ENCODE measurements at places on chromosomes 1 and 21.

GRCh38 chr21:37828556-37828955 lies 87.7 kb downstream of the KCNJ6 start:
- no peak for DNase-seq

DNA sequence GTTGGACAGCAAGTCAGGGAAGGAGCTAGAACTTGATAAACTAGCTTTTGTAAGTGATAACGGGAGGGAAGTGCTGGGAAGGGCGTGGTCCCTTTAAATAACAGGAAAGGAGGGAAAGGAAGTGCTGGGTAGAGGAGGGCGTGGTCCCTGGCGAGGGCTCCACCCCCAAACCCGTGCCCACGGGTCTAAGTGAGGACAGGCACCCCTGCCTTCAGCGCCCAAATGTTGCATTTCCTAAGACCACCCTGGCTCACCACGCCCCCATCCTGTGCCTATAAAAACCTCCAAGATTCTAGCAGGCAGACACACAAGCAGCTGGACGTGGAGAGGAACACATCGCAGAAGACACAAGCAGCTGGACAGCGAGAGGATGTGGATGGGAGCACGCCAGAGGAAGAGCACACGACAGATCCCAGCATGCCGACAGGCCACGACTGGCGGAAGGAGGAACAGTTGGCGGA lies 58.5 kb downstream of the PALMD start:
- no peak for DNase-seq

GRCh38 chr1:154551474-154551873 lies 7.0 kb downstream of the UBE2Q1 start:
- DNase-seq: no peak

- no peak for DNase-seq
Observed at GRCh38 chr1:200180821-200181220, 153.3 kb downstream of the NR5A2 start.

- no peak for DNase-seq
Observed at GRCh38 chr1:10108134-10108663, 75.4 kb downstream of the UBE4B start.

DNA sequence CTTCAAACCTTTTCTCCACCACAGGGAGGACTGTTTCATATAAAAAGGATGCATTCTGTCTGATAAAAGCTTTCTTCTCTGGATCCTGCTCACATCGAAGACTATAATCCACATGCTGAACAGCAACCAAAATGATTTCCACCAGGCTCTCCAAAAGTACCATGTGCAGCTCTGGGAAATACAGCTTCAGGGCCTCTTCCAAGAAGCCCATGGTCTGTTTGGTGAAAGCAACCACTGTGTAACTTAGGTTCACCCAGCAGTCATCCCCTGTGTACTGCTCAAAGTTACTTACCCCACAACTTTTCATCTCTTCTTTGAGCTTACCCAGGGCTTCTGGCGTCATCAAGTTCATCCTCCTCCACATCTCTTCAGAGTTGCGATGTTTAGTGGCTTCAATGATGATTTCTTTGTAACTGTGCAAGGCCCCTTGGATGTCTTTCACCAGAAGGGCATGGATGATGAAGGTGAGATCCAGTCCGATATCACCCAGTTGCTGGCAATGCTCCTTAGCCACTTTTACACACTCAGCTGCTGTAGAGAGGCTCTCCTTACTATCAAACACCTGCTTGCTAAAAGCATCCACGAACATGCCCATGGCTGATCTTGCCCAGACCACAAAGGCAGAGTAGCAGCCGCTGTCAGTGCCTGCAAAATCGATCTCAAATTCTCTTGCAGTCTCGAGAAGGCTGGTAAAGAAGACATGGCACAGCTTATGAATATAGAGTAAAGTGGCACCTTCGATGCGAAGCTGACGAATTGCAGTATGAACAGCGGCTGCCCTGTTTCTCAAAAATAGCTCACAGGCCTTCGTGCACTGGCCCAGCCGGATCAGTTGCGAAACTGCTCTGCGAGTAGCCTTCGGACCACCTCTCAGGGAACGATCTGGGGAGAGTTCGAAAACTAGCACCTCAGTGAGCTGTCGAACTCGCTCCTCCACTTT lies 1.7 kb downstream of the EXOC8 start:
- DNase-seq: no peak

- DNase-seq: no peak
Observed at GRCh38 chr1:226889616-226890330, 19.4 kb downstream of the PSEN2 start.

- no peak for DNase-seq
Observed at GRCh38 chr21:27734146-27734545, 767.3 kb upstream of the ADAMTS5 start.

DNA sequence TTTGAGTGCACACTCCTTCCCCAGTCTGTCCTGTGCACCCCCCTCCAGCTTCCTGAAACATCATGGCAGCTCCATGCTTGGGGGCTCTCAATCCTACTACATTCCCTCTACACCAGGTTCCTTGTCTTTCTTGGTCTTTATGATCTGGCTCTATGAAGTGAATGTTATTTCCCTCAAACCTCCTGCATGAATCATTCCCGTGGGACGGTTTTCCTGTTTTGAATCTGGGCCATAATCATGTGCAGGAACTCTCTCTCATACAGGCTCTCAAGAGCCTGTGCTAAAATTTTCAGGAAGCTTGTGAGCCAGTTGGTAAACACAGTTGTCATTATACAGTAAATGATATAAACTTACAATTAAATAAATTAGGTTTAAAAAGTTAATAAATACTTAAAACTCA lies 89.8 kb upstream of the KCNE2 start:
- no peak for DNase-seq

GRCh38 chr1:248757784-248758195 lies 2.2 kb upstream of the LYPD8 start:
- no peak for DNase-seq

GRCh38 chr1:2014741-2015735 lies 4.1 kb upstream of the GABRD start:
- DNase-seq: no peak

DNA sequence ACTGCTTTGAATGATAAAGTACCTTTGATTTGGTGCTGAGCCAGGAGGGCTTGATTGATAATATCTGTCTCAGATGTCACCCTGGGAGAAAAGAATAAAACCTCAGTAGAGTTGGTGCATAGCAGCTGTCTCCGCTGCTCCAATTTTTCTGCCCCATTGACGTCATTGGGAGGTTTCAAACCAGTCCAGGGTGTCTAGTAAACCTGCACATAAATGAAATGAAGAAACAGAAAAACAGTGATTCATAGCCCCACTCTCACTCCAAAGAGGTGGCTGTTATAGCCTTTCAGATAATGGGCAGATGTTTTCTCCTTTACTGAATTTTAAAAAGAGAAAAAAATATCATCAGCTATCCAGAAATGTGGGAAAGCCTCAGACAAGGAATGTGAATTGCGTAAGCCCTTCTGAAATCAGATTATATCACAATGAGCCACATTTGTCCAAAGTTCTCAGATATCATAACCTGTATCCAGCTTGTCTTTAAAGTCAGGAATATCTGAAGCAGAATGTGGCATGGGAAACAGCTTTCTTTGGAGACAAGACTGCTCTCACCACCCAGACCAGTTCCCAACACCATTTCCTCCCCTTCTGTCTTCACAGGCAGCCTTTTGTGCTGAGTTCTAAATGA lies 351.3 kb upstream of the SGIP1 start:
- no peak for DNase-seq

- no peak for DNase-seq
Observed at GRCh38 chr1:209455661-209456358, 127.7 kb upstream of the CAMK1G start.

- DNase-seq: no peak
Observed at GRCh38 chr1:32557812-32558211, 18.6 kb downstream of the ZBTB8A start.

DNA sequence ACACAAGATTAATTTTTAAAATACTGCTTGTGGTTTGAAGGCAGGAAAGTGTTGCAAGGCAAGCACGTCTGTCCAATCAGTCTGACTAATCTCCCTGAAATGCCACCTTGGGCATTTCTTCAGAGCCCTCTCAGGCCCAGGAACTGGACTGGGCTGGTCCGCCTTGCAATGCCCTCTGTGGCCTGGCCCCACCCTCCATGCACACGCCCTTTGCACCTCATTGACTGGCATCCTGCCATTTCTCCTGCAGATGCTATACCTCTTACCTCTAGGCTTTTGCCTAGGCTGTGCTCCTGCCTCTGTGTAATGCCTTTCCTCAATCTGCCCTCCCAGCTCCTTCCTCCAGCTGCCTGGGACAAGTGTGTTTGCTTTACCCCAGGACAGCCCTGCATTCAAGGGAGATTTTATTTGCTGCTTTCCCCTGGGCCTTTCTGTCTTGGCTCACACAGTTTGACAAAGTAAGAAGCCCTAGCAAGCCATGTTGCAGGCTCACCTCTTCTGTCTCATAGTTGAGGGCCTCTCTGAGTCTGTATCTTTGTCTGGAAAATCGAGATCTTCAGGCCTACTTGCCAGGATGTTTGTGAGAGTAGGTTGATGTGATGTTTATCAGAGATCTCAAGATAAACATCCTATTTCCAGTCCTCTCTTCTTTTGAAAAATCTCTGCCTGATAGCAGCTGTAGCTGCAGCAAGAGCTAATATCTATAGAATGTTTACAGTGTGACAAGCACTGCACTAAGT lies 149.2 kb upstream of the JUN start:
- DNase-seq: no peak

GRCh38 chr1:92367496-92367895 lies 68.6 kb downstream of the RPAP2 start:
- no peak for DNase-seq

DNA sequence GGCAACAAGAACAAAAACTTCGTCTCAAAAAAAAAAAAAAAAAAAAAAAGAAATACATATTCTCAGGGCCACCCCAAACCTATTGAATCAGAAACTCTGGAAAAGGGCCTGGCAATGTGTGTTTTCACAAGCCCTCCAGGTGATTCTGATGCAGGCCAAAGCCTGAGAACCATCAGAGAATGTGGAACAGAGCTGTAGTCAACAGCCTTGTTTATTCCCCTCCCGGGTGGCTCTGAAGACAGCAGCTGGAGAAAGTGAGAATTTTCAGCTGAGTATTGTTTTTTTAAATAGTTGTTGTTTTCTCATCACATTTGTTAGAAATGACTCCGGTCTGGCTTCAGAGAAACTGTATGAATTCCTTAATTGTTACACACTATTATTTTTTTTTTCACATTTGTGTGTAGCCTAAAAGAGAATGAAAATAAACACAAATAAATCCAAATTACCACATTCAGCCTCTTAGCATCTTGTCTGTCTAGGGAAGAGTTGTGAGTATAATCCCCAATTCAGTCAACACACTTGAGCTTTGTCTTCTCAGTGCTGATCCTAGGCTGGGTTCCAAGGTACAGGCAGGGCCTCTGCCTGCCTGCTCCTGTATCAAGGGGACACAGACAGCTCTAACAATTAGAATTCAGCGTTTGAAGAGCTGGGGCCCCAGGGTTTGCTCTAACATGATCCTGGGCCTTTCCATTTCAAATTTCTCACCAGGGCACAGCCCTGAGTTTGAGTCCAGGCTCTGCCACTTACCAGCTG lies 6.6 kb upstream of the AZIN2 start:
- no peak for DNase-seq

DNA sequence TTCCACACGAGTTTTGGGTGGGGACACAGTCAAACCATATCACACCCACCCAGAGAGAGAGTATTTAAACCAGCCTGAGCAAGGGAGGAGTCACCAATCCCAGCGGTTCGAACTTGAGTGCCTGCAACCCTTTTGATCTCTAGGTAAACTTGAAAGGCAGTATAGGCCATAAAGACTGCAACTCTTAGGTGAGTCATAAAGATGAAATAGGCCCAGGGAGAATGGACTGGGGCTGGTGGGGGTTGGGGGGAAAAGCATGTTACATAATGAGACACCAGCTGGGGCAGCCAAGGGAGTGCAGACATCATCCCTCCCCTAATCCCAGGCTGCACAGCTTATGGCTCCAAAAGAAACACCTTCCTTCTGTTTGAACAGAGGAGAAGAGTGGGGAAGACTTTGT lies 99.8 kb upstream of the LHX8 start:
- DNase-seq: no peak

GRCh38 chr1:151728151-151729054 lies 7.1 kb downstream of the RIIAD1 start:
- DNase-seq: no peak

DNA sequence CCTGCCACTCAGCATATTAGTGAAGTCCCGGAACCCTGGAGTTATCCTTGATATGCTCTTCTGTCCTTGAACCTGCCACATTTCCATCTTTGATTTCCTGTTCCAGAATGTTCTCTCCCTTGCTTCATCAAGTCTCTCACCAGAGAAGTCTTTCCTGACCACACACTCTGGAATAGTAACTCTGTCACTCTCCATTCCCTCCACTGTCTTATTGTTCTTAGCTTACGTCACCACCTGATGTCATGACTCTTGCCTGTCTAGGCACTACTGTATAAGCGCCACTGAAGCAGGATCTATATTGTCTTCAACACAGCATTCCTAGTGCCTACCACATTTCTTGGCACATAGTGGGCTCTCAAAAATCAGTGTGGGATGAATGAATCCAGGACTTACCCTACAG lies 65.4 kb upstream of the SMYD2 start:
- DNase-seq: no peak

GRCh38 chr1:204509186-204509635 lies 7.0 kb upstream of the MDM4 start:
- no peak for DNase-seq

DNA sequence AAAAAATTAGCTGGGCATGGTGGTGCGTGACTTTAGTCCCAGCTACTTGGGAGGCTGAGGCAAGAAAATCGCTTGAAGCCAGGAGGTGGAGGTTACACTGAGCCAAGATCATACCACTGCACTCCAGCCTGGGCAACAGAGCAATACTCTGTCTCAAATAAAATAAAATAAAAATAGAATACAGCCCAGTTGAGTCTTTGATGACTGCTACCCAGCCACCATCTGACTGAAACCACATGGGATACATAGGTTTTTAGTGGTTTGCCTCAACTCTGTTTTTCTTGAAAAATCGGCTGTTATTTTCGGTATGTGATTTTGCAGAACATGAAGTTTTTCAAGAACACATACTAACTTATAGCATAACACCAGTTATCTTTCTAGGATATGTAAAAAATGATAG lies 46.5 kb downstream of the EPRS1 start:
- no peak for DNase-seq

DNA sequence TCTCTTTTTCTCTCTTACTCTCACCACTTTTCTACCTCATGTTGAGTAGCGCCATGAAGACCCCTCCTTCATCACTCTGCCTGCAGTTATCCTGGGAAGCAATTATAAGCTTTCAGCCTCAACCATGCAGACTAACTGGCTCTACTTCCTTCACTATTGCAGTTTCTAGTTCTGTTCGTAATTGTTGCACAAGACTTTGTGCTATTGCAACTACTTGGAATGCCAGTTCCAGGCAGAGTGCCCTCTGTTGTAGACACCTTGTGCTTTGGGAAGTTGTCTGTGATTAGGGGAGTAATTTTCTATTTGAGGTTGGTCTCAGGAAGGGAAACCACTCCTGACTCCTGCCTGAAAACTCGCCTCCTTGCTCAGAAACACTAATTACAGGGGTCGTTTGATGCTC lies 19.4 kb downstream of the PGM1 start:
- DNase-seq: no peak

GRCh38 chr1:40890771-40891170 lies 28.6 kb upstream of the CITED4 start:
- DNase-seq: no peak

- DNase-seq: peak; percentile 47
Observed at GRCh38 chr1:6459850-6460265, 6.1 kb downstream of the TNFRSF25 start.

All from activated naive CD4-positive, alpha-beta T cell (primary cell).